ENCODE measurements at places on chromosomes 4 and X.

DNA sequence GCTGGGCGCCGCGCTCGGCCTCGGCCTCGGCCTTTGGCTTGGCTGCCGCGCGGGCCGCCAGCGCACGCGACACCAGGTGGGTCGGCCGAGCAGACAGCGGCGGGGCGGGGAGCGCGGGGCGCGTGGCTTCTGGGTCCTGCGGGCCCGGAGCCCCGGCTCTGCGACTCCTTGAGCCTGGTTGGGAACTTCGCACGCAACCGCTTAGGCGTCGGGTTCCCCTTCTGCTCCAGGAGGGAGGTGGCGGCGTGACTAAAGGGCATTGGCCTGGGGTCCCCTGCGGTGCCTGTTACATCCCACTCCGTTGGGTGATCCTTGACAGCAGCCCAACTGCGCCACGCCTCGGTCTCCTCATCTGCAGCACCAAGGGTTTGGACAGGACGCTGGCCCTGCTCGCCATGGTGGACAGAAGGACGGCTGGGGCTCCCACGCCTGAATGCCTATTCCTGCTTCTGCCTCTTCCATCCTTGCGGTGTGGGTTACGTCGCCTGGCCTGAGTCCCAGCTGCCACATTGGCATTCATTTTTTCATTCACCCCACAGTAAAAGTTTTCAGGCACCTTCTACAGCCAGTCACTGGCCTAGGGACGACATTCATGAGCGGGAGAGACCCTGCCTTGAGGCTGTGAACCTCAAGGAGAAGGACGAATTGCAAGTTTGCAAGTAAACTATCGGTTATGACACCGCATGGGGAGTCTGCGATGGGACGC lies 631 bp downstream of the EVC start:
- DNase-seq = no peak

- no peak for DNase-seq
Measured at GRCh38 chrX:40148385-40149285, 50.9 kb upstream of the BCOR start.

DNA sequence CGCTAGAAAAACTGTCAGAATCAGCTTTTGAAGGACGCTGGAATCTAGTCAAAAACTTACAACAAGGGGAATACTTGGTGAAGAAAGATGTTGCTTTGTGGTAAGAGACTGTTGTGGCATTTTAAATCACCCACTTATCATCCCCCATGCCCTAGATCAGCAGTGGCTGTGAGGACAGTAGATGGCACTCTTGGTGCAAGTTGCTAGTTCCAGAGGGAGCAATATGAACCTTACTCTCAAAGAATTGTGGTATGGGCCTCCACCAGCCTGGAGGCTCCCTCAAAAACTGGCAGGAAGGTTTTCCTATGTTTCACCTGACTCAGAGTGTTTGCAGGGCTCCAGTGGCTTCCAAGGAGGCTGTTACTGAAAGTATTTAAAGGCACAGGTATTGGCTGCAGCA lies 37.7 kb upstream of the SLC16A2 start:
- no peak for DNase-seq

DNA sequence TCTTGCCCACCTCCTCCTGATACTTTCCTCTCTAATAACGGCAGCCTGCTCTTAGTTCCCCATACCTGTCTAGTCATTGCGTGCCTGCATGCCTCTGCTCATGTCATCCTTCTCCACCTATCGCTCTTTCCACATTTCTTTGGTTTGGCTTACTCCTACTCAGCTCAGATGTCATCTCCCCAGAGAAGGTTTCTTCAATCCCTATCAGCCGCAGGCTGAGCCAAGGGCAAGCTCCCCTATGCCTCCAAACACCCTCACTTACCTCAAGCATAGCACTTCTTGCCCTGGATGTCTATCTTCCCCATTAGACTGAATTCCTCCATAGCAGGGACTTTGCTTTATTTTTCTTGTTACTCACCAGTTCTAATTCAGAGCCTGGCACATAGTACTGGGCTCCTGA lies 26.6 kb downstream of the FRMD7 start:
- DNase-seq = no peak

- no peak for DNase-seq
Measured at GRCh38 chr4:138697851-138698250, 317.7 kb upstream of the NOCT start.

DNA sequence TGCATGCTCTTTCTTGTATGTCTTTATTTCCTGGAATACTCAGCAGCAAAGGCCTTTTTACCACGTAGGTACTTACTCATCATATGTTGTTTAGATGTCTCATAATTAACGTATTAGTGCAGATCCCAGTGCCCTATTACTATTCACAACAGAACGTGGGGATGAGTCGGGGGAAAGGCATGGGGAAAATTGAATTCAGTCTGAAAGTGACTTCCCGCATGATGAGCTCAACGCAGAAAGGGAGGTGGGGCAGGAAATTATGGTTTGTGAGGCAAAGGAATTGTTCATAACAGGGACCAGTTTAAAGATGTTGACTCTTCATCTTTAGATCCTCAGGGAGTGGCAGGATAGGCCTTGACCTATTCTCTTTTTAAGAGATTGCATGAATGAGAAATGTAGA lies 2.0 kb upstream of the TMPRSS11D start:
- DNase-seq = no peak

- DNase-seq = no peak
Measured at GRCh38 chrX:110745288-110745687, 50.3 kb downstream of the CHRDL1 start.

GRCh38 chr4:19806865-19807264 lies 444.8 kb upstream of the SLIT2 start:
- DNase-seq = no peak

GRCh38 chr4:6550821-6551220 lies 24.2 kb upstream of the MAN2B2 start:
- no peak for DNase-seq

GRCh38 chr4:116389139-116389538 lies 696.2 kb downstream of the TRAM1L1 start:
- DNase-seq = no peak

- no peak for DNase-seq
Measured at GRCh38 chr4:124121461-124121971, 591.0 kb downstream of the ANKRD50 start.
